Amygdala (tissue), 56 donors: ENCODE measurements at places on chromosomes 12 and 14.

GRCh38 chr12:32568228-32568627 is 110.9 kb upstream of the DNM1L start:
- DNase-seq, result no peak

GRCh38 chr14:26191123-26191522 is 406.7 kb downstream of the NOVA1 start:
- DNase-seq, result no peak

- DNase-seq, result no peak
These were observed 315.7 kb downstream of the TMEM121 start for GRCh38 chr14:105842105-105842504.

- DNase-seq, result no peak
These were observed 59.9 kb downstream of the STXBP6 start for GRCh38 chr14:24990050-24990449.

GRCh38 chr12:50637870-50638481 is 125.9 kb upstream of the ATF1 start:
- DNase-seq, result no peak

DNA sequence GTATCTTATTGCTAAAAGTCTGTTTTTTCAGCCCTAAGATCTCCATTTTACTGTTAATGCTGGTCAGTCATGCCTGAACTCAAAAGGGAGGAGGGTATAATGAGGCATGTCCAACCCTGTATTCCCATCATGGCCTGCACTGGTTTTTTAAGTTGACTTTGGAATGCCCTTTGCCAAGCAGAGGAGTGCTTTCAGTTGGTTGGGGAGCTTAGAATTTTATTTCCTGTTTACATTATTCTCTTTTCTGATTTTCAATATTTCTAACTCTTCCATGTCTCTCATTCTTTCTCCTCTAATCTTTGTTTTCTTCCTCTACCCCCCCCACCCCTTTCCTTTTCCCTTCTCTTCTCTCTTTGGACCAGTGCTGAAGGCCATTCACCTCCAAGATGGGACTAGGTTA is 4.9 kb upstream of the DHRS2 start:
- DNase-seq, result no peak

- no peak for DNase-seq
These were observed 309.3 kb downstream of the MED13L start for GRCh38 chr12:115968211-115968610.
